ENCODE measurements at places on chromosomes 4 and X.
A peak's percentile ranks its signal among the peaks of the same experiment; 100 is the strongest.

DNA sequence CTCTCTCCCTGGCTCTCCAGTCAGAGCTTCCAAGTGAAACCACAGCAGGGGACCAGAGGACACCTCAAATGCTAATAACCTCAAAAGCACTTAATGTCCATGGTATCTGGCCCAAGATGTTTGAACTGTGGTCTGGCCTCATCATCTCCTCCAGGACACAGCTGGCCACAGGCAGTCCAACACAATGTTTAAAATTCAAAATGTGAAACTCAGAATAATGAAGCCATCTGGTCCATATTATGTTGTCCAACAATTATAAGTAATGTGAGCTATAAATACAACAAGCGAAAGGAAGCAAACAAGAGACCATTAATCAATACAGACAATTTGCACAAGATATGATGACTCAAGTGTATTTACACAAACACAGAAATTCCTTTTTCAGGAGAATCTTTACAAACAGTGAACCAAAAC, 90.7 kb upstream of the S100G start:
- DNase-seq = no peak

- DNase-seq = no peak
Observed at GRCh38 chrX:40005292-40006011, 92.3 kb downstream of the BCOR start.

DNA sequence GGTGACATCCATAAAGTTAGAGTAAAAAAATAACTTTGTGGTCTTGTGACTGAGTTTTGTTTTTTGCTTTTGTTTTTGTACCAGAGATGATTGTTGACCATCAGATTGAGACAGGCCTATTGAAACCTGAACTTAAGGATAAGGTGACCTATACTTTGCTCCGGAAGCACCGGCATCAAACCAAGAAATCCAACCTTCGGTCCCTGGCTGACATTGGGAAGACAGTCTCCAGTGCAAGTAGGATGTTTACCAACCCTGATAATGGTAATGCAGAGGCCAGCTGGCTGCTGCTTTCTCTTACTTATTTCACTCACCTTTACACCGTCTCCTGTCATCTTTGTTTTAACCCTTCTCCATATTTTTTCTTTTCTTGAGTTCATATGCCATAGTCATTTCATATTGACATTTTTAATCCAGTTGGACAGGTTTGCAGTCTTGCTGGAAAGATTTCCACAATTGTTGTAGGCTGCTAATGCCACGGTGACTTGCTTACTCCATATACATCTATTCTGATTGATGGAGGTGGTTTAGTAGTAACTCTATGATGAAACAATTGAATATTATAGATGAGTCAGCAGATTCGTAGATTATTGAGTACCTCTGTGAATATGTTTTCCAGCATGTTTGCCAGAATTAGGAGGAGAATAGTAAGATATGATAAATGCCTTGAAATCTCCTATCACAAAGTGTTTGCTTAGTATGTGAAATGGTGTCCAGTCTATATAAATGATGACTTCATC, 18.3 kb downstream of the SLC4A4 start:
- DNase-seq = no peak

GRCh38 chr4:126627255-126627654, 1005.5 kb upstream of the INTU start:
- DNase-seq = no peak

- DNase-seq = no peak
Observed at GRCh38 chr4:140113653-140114052, 40.3 kb downstream of the MAML3 start.

- DNase-seq = no peak
Observed at GRCh38 chr4:186809070-186809469, 85.4 kb upstream of the FAT1 start.

GRCh38 chr4:7642741-7643458, 208.2 kb upstream of the PSAPL1 start:
- DNase-seq = no peak

- no peak for DNase-seq
Observed at GRCh38 chrX:130419263-130419662, 17.5 kb downstream of the RBMX2 start.

GRCh38 chr4:136328131-136328530, 1204.2 kb downstream of the PCDH18 start:
- no peak for DNase-seq

GRCh38 chr4:20735931-20736330, 35.7 kb downstream of the PACRGL start:
- no peak for DNase-seq

DNA sequence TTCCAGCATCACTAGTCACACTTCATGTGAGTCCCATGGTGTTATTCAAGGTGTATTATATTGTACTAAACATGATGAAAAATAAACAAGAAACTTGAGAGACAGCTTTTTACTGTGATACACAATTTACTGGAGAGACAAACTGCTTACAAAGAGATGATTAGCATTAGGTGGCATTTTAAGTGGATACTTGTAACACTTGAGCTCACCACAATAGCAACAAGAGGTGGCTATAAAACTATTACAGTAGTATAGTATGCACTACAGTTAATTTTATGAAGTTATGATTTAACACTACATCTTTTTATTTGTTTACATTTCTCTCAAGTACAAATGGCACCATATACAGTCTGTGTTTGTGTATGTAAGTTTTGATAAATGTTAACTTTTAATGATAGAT, 246.6 kb downstream of the PARM1 start:
- DNase-seq = no peak

GRCh38 chr4:176309772-176310171, 10.0 kb upstream of the SPCS3 start:
- DNase-seq = no peak

DNA sequence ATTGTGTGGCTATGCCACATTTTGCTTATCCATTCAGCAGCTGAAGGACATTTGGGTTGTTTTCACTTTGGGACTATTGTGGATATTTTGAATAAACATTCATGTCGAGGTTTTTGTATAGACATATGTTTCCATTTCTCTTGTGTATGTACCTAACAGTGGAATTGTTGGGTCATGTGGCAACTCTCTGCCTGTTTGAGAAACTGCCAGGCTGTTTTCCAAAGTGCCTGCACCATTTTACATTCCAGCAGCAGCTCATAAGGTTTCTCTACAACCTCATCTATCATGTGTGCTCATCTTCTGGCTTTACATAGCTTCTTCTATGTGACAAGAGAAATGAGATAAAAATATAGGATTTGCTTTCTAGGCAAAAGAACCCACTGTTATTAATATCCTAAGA, 29.5 kb upstream of the TSPAN5 start:
- DNase-seq = no peak

DNA sequence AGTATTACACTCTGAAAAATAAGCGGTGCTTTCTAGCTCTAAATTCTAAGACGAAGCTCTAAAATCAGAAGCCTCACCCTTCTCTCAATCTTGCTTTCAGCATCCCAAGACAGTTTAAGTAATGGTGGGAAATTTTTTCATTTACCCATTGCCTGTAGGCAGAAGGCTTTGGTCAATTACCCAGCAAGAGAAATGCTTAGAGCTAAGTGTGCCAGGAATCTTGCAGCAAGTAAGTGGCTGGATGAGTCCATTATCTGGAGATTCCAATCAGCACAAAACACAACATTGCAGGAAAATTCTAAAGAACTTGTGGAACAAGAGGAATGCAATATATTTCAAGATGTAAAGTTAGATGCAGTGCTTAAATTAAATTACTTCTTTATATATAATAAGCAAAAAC, 28.4 kb downstream of the USP26 start:
- no peak for DNase-seq

- DNase-seq = no peak
Observed at GRCh38 chrX:24702362-24703184, 8.9 kb downstream of the POLA1 start.

DNA sequence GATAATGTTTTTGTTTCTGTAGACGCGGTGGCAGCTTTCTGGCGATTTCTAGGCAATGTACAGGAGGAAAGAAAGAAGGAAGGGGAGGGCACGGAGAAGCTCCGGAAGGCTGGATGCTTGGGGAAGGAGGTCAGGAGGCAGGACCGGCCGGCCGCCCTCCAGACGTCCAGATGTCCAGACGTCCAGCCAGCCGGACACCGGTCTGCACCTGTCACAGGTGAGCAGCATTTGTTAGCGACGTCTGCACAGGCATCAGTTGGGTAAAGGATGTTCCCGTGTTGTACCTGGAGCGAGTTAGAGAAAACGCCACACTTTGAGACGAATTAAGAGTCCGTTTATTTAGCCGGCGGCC, 90.0 kb upstream of the PPP2R3B start:
- DNase-seq = no peak

DNA sequence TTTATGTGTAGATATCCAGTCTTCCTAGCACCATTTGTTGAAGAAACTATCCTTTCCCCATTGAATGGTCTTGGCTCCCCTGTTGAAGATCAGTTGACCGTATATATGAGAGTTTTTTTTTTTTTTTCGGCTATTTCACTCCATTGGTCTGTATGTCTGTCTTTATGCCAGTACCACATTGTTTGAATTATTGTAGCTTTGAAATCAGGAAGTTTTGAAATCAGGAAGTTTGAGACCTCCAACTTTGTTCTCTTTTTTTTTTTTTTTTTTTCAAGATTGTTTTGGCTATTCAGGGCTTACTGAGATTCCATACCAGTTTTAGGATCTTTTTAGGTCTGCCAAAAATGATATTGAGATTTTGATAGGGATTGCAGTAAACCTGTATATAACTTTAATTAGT, 4.3 kb upstream of the SCD5 start:
- DNase-seq = no peak

DNA sequence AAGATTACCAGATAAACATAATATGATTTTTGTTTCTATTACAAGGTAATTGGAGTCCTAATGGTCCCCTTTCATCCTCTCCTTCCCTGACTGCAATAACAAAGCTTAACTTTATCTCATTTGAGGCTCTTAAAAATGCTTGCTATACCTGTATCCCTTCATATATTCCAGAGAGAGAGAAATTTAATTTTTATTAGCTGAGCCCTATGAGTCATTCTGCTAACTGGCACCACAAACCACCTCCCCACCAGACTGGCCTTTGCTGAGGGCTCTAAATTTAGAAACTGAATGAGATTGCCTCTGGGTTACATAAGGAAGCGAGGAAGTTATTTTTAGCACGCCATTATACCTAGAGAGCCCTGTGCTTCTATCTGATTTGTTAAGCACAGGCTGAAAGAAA, 27.4 kb downstream of the CBLL2 start:
- no peak for DNase-seq

- no peak for DNase-seq
Observed at GRCh38 chr4:145680902-145681301, 956 bp downstream of the C4orf51 start.

- DNase-seq = peak; percentile 0
Observed at GRCh38 chrX:14497184-14497666, 32.1 kb upstream of the GLRA2 start.

GRCh38 chr4:88244816-88245579, 39.4 kb downstream of the PPM1K start:
- peak; percentile 11 for DNase-seq

GRCh38 chr4:101730291-101731117, 60.0 kb upstream of the BANK1 start:
- peak; percentile 23 for DNase-seq

DNA sequence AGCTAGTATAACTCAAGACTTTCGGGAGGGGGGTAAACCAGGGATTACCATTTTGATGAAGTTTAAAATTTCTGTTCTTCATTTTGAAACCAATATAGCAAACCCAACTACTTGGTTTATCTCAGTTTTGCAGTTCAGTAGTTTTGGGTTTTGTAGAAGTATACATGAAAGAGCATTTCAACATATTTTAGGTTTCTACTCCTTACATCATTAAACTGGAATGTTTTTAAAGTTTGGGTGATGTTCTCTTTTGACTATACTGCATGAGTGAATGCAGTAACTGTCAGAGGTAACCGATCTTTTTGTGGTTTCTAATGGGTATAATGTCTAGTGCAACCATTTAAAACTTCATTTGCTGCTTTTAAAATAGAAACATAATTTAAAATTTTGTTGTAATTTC, 248.3 kb upstream of the MAD2L1 start:
- DNase-seq = no peak

- DNase-seq = no peak
Observed at GRCh38 chr4:141417387-141417786, 196.7 kb downstream of the ZNF330 start.

- DNase-seq = no peak
Observed at GRCh38 chrX:133258481-133258880, 40.3 kb upstream of the TFDP3 start.

DNA sequence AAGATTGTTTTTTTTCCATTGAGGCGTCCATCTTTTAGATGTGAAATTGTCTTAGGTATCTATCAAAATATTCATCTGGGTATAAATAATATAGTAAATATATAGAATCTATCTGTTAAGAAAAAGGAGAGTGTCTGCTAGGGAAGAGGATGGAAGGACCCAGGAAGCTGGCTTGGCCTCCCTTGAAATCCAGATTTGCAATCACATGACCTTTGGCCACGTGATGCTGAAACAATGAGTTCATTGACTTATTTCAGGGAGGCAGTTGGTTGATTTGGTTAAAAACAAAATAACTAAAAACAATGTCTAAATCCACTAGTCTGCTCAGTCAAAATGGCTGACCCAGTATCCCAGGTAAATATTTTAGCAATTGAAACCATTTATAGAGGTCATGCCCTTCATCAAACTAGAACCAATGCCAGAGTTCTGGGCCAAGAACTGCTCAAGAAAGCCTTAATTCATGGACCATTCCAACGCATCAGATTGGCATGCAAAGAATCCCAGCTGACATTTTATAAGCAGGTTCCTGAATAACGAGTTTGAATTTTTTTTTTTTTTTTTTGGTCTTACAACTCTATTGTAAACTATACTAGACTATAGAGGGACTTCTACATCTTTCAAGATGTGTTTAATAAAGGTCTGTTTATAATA, 172.7 kb downstream of the MID1 start:
- no peak for DNase-seq

DNA sequence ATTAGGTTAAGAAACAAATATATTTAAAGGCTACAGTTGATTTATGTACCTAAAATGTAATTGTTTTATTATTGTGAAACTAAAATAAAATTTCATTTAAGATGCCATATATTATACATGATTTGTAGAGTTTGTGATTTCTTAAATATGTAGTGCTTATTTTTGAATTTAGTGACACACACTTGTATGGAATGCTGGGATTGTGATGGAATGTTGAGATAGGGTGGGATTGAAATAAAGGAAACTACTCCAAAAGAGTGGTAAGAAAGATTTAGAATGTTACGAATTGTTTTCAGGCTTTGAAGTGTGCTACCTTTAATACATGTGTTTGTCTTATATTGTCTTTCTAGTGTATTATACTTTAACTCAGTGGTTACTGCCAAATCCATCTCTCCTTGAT, 330.3 kb upstream of the PITX2 start:
- no peak for DNase-seq

DNA sequence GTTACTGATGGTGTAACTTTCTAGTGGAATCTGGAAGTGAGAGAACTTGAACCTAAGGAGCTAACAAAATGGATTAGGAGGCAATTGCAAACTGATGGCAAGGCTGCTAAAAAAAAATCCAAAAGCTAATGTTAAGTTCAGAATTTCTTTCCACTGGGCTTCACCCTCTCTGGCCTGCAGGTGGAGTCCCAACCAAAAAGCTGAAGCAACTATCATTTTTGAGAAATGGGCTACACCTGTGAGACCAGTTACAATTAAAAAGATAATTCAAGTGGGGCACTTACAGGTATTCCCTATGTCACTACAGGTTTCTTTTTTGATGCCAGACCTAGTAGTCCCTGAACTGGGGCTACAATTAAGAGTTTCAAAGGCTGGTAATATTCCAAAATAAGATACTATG, 142.1 kb upstream of the FTHL17 start:
- no peak for DNase-seq

GRCh38 chr4:3645711-3646679, 113.8 kb upstream of the LRPAP1 start:
- no peak for DNase-seq

GRCh38 chrX:150074175-150074574, 135.9 kb upstream of the EOLA2 start:
- no peak for DNase-seq

- DNase-seq = no peak
Observed at GRCh38 chrX:78506248-78506647, 152.9 kb downstream of the RTL3 start.
